ENCODE measurements at places on chromosomes 3 and 15.

- DNase-seq, result no peak
Observed at GRCh38 chr15:40847223-40847961, 3.5 kb downstream of the SPINT1 start.

- no peak for DNase-seq
Observed at GRCh38 chr15:101175401-101175800, 76.4 kb downstream of the CHSY1 start.

DNA sequence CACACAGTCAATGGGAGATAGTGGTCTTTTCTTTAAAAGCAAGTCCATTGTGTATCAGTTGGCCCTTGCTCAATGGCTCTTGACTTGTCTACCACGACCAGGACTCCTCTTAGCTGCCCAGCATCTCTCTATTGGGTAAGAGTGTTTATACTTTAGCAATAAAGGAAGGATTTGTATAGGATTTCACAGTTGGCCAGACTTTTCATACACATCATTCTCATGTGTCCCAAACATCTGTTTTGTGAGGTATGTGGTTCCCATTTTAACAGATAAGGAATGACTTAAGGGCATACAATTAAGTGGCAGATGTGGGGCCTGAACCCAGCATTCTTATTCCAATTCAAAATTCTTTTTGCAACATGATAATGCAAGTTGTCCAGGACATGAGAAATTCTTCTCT is 191.5 kb downstream of the CHST2 start:
- no peak for DNase-seq

DNA sequence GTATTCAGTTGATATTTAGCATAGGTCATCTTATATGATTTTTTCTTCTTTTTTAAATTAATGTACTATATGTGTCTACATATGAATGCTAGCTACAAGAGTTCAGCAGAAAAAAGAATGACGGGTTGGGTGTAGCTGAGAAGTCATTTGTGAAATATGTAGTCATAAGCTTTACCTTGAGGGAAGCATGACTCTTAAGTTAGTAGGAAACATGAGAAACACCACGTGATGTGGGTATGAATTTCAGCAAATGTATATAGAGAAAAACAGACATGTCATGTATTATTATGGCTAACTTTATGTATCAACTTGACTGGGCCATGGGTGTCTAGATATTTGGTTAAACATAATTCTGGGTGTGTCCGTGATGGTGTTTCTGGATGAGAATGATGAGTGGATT is 125.0 kb downstream of the RAP2B start:
- no peak for DNase-seq

DNA sequence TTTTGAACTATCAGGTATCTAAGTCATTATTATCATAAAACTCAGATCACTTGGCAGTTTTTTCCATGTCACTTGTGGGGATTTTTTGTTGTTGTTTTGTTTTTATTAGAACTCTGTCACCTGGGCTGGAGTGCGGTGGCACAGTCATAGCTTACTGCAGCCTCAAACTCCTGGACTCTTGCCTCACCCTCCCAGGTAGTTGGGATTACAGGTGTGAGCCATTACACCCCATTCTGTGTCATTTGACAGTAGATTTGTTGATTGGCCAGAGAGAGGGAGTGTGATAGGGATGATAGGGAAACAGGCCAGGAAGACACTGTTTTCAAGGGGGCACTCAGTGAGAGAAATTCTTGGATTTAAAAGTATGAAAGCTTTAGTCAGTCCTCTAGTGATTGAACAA is 54.7 kb upstream of the SCAANT1 start:
- no peak for DNase-seq

- no peak for DNase-seq
Observed at GRCh38 chr15:55861115-55861514, 118.2 kb upstream of the PRTG start.

DNA sequence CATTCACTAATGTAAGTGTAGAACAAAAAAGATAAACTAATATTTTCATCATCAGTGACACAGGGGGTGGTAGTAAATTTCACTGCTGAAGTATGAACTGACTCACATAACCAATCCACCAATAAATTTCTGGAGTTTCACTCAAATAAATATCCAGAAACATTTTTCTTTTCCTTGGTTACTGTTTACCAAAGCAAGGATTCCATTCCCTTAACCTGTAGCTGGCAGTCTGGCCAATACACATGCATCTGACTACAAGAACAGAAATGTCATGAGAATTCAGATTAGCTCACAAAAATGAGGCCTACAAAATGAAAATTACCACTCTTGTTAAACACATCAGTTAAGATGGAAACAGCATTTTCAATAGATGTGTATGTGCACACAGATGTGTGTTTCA is 80.3 kb downstream of the STAG1 start:
- DNase-seq, result no peak

DNA sequence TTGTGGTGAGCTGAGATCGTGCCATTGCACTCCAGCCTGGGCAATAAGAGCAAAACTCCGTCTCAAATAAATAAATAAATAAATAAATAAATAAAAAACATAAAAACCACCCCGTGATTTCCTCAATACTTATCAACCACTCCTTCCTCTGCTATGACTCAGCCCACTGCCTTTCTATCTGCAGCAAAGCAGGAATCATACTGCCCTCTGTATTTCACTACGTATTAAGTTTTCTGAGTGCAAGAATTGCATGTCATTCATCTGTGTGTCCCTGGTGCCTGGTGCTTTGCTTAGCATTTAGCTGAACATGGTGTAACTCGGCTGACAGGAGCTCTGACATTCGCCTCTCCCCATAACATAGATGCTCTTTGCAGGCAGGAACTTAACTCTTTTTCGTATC is 7.1 kb downstream of the LSG1 start:
- no peak for DNase-seq
